Tibial artery (tissue), 4 donors: ENCODE measurements at places on chromosomes 2 and 18.
A peak's percentile ranks its signal among the peaks of the same experiment; 100 is the strongest.

GRCh38 chr2:134361648-134362047, 107.8 kb downstream of the MGAT5 start:
- no peak for DNase-seq

GRCh38 chr2:42141687-42142546, 27.2 kb upstream of the EML4 start:
- DNase-seq: peak; percentile 52

DNA sequence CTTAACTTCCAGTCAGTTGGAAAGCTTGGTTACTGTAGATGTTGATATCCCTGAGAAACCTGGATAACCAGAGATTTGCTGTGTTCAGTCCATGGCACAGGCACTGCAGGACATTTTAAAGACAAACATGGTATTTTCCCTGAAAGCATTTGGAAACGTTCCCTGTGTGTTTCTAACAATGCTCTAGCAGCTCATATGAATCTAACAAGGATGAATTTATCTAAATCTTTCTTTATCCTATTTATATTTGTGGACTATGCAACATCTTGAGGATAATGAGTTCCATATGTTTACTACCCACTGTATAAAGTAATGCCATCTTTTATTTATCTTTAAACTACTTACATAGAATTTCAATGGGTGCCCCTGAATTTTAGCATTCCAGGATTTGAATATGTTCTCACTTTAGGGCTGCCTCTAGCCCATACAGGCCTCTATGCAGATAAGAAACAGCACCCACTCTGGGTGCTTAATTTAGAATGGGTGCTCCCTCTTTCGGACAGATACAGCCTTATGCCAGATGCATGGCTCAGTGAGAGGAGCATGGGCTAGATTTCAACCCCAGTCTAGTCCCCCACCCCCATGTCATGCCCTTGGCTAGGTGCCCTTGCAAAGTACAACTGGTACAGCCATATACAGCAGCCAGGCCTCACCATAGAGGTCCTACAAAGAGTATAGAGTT, 50.6 kb upstream of the NEMP2 start:
- no peak for DNase-seq

- DNase-seq: no peak
These were observed 179.0 kb upstream of the DTNA start for GRCh38 chr18:34531110-34531509.

DNA sequence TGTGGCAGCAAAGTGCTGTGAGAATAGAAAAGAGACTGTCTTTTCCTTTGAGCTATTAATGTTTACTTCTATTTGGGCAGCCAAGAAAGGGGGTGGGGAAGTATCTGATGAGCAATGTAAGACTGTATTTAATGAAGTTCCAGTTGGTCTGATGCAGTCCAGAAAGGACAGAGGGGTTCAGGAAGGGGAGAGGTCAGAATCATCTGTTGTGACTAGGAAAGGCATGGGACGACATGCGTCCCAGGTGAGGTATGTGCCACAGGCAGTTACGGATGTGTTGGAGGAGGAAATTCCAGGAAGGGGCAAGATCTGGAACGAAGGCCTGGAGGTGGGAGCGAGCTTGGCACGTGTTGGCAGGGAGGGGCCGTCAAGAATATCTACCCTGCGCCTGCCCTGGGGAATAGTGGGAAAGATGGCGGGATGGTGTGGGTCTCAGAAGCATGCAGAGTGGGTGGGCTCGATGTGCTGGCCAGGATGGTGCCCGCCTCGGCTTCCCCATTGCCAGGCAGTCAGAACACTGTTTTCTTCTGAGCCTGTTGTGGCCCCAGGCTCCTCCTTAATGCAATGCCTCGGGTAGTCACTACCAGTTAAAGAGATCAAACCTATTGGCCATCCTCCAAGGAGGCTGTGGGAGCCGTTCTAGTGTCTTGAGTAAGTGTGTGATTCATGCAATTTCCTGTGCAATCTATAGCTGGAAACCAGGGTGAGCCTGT, 57.8 kb upstream of the TXNDC2 start:
- no peak for DNase-seq

- DNase-seq: no peak
These were observed at the start of gene FER1L5 for GRCh38 chr2:96642564-96643360. Gene FER1L5 (plus strand): TSS chr2:96642764. CDS start chr2:96642837, 73 bp downstream.

GRCh38 chr2:71884303-71885042, 263.2 kb downstream of the CYP26B1 start:
- no peak for DNase-seq

DNA sequence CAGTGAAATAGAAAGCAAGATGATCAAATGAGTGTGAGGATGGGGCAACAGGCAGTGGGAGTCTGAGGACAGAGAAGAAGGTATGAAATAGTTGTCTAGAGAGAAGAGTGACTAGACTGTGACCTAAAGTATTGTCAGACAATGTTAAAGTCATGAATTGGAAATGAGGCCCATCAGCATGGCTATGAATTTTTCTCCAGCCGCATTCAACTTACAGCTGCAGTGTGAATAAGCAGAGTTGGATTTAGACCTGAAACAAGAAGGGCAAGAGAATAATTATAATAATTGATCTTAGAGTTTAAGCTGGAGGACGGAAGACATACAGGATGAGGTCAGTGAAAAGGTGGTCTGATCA, 4.2 kb upstream of the TSPYL6 start:
- DNase-seq: no peak
